Osteoblast (primary cell): ENCODE measurements at places on chromosomes 7 and 10. TPM values are rescaled to one million over a fixed set of nuclear protein-coding genes. Genes with fewer than 3 reads are reported as not detected.
A peak's percentile ranks its signal among the peaks of the same experiment; 100 is the strongest.

GRCh38 chr10:70462349-70462984, 16.1 kb upstream of the PALD1 start:
- peak; percentile 85 for DNase-seq

DNA sequence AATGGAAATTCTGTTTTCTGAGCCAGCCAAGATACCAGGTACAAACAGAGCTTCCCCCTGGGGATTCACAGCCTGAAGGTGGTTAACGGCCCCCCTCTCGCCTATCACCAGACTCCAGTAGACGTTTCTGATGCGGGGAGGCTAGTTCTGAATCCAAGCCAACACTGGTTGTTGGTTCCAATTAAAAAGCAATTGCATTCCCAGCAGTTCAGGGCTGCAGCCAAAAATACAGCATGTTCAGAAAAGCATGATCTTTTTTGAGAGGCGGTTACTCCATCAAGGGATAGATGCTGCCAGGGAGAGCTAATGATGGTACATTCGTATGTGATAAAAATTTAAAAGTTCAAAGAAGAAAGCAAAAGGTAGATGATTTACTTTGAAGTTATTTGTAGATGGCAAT, 481.0 kb downstream of the GALNT17 start:
- DNase-seq: no peak

DNA sequence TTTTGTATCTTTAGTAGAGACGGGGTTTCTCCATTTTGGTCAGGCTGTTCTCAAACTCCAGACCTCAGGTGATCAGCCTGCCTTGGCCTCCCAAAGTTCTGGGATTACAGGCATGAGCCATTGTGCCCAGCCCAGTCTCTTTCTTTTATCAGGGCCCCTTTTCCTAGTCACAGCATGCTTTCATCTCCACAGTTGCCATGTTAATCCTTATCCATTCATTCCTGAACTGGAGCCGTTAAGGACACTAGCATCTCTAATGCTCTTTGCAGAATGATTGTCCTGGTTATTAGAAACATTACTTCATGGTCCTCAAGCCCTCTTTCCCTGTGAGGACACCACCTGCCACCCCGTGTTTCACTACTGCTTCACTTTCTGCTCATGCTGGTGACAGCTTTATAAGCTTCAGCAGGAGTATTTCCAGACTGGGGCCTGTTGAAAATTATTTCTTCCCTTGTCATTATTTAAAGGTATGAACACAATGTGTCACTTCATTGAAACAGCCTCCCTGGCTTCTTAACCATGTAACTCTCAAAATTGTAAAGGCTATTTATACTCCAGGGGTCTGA, 313.9 kb downstream of the BMPER start:
- no peak for DNase-seq

- no peak for DNase-seq
Measured at GRCh38 chr10:132703419-132704007, 82.4 kb downstream of the NKX6-2 start.

GRCh38 chr7:51080622-51081269, 235.9 kb downstream of the COBL start:
- no peak for DNase-seq

- DNase-seq: no peak
Measured at GRCh38 chr10:1107679-1108078, 51.5 kb downstream of the WDR37 start.

GRCh38 chr7:27936047-27936767, 196.2 kb downstream of the TAX1BP1 start:
- DNase-seq: no peak

The HOXA3 gene
- total RNA-seq: 3.5 and 4.0 TPM in 2 replicates

The OPN1SW gene
- total RNA-seq: not detected in 2 replicates
